ENCODE measurements at places on chromosomes 5 and 9. TPM values are rescaled to one million over a fixed set of nuclear protein-coding genes. Genes with fewer than 3 reads are reported as not detected.

DNA sequence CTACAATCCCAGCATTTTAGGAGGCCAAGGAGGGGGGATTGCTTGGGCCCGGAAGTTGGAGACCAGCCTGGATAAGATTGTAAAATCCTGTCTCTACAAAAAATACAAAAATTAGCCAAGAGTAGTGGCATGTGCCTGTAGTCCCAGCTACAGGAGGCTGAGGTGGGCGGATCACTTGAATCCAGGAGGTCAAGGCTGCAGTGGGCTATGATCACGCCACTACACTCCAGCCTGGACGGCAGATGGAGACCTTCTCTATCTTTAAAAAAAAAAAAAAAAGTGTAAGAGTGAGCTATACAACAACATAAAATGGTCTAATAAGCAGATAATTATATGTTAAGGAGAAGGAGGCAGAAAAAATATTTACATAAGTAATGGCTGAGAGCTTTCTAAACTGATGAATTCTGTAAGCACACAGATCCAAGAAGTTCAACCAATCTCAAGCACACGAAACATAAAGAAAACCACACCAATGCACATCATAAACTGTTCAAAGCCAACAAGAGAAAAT is 23.0 kb downstream of the CDC14B start:
- no peak for DNase-seq

DNA sequence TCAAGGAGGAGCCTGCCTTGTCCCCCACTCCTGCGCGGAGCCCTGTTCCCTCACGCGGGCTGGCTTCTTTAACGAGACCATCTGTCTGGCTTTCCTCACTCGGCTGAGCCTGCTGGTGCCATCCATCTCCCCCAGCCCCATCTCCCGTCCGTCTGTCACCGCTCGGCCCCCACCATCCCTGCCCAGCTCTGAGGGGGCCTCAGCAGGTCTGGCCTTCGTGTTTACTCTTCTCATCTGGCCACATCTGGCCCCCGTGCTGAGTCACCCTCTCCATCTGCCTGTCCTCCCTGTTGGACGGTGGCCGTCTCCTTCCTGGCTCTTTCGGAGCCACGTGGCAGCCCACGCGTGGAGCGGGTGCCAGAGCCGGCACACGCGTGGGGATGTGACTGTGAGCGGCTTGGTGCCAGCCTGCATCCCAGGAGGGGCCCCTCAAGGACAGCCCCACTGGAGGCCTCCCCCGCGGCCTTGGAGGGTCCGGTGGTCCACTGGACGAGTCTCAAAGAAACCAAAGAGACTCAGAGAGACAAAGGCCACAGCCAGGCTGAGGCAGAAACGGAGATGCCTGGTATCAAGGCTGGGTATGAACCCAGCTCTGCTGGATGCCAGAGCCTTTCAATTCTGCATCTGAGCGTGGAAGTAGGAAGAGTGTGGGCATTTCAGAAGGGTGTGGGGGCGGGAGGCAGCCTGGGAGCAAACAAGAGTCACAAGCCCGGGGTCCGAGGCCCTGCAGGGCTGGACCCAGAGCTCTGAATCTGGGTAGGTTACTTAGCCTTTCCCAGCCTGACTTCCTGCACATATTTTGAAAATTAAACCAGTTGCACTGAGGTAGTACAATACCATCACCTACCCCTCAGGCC is 76.7 kb upstream of the UNC5A start:
- no peak for DNase-seq

DNA sequence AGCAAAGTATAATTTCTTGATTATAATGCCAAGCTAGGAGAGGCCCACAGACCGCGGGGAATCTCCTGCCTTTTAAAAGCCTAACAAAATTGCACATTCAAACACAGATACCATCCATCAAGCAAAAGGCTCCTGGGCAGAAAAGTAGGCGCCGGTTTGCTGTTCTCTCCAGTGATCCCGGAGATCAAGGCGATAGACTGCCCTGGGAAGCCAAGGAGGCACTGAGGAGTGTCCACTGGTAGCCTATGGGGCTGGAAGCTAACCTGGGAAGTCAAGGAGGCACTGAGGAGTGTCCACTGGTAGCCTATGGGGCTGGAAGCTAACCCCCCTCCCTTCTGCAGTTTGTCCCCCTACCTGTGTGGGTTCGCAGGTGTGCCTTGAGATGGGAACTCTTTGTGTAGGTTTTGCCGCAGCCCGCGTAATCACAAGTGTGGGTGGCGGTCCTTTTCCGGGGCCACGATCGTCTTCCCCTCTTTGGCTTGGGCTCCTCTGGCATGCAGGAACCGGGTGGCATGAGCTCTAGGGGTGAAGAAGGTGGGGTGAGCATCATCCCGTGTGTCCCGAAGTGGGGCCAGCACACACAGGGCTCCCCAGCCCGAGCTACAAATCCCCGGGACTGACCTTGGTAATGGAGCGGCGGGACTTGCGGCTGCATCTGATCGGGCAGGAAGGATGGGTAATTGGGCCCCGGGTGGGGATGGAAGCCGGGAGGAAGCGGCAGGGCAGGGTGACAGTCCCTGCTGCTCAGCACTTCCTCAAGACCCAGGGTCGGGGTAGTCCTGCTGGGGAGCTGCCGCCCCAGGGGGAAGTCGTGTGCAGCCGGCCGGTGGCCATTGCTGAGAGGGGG is 2.7 kb downstream of the KLF4 start:
- DNase-seq, result no peak

- DNase-seq, result no peak
Measured at GRCh38 chr5:150075233-150075632, 11.1 kb downstream of the CSF1R start.

DNA sequence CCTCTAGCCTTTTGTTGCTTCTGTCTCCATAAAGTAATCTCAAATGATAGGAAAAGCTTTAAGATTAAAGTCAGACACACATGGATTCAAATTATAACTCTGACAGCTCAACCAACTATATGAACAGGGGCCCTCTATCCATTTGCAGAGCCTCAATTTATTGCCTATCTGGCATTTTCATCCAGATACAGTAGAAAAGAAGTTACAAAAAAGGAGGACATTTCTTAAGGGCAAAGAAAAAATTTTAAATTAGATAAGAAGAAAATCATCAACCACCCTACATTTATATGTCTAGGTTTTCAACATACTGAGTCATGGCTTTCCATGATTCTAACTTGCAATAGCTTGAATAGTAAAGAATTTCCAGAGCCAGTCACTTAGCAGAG is 567.2 kb downstream of the CAAP1 start:
- DNase-seq, result no peak

GRCh38 chr5:150153957-150154617 is 1.6 kb downstream of the PDGFRB start:
- DNase-seq, result no peak

The ERAP2 gene
- 15.1 TPM for total RNA-seq

- no peak for DNase-seq
Measured at GRCh38 chr9:137951107-137951506, 73.5 kb downstream of the CACNA1B start.

The CDH9 gene
- total RNA-seq, result not detected

Data from omental fat pad (tissue), 4 donors.